CD8-positive, alpha-beta memory T cell (primary cell): ENCODE measurements at places on chromosomes 11 and 22.

DNA sequence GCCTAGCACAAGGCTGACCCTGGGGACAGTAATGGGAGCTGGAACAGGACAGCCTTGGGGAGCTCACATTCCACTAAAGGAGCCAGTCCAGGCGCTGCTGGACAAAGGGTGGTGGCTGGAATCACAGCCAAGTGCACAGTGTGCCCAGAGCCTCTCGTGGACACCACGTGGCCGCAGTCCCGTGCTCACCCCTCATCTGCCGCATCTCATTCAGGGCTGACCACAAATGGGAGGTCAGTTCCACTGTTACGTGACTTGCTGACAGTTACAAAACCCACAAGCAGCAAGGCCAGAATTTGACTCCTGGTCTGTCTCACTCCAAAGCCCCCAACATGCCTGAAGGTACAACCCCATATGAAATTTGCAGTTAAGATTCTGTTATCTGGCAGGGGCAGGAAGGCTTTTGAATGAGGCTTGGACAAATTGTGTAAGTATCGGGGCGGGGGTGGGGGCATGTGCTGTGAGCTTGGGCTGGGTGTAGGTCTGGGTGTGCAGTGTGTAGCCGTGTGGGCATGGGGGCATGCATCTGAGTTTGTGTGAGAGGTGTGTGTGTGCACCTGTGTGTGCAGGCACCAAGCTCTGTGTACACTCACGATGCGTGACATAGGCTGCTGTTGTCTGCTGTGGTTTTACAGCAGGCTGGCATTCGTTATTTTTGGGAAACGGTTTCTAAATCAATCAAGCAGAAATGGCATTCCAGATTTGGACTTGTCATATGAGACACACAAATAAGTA is 301.7 kb downstream of the BRD1 start:
- no peak for DNase-seq

GRCh38 chr11:27545946-27546345 is 39.4 kb upstream of the LIN7C start:
- DNase-seq = no peak

DNA sequence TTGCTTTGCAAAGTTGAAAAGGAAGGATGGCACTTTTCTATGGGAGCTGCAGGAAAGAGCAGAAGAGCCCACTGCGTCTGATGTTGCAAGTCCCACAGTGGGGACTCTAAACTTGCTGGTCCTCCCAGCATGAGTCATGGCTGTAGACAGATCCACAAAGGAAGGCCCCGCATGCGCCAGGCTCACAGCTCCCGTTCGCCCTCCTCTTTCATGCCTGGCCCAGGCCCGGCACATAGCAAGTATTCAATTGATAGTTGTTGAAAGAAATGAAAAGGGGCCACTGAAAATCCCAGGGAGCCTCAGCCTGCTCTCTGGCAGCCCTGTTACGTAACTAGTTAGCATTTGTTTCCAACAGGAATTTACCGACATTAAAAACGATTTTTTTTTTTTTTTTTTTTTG is 18.9 kb downstream of the AP1B1 start:
- no peak for DNase-seq

DNA sequence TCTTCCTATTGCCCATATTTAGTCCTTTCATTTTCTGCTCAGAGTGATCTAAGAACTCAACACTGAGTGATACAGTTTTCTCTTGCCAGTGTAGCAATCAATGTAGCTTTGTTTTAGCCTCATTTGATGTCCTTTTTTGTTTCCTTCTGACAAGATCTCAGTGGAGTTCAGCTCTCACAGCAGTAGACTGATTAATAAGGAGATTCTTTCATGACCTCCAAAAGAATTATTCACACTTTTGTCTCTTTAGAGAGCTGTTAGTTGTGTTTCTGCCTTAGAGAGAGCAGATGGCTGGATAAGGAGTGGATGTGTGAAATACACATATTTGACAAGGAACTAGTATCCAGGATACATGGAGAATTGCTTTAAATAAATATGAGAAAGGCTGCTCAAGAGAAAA is 6.6 kb upstream of the TMEM225 start:
- no peak for DNase-seq

DNA sequence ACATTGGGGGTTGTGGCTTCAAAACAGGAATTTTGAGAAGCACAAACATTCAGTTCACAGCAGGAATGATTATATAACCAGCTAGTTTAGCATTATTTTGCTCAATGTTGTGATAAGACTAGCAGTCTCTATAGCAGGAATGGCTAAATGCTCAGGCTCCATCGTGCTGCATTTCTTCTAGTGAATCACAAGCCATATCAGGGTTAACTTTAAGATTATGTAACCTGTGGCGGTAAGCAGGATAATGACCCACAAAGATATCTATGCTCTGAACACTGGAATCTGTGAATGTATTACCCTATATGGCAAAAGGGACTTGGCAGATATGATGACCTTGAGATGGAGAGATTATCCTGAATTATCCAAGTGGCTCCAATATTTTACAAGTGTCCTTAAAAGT is 14.8 kb downstream of the FSHB start:
- no peak for DNase-seq

DNA sequence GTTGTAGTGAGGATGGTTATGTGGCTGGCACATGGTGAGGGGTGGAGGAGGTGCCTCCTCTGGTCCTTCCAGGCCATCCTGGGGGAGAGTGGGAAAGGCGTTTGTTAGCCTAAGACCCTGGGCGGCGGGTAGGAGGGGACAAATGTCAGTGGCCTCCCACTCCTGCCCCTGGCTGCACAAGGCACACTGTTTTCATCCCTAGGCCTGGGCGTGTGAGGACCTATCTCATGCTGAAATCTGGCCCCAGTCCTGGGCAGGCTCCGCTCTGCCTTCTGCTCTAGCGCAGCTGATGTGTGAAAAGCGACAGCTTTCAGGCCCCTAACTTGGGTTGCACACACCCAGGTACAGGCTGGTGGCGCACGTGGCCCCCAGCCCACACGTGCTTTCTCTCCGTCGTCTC is 32.1 kb downstream of the DAGLA start:
- no peak for DNase-seq

- DNase-seq = no peak
These were observed 64.5 kb upstream of the SCUBE2 start for GRCh38 chr11:9155930-9156329.

- no peak for DNase-seq
These were observed 73.0 kb upstream of the VPREB1 start for GRCh38 chr22:22171357-22172218.

GRCh38 chr11:44627911-44628729 is 62.7 kb downstream of the CD82 start:
- peak; percentile 31 for DNase-seq

- DNase-seq = peak; percentile 90
These were observed at the start of gene TRIM21 for GRCh38 chr11:4393209-4393857. TRIM21 (minus strand) TSS chr11:4393702; CDS start chr11:4390409, 3,293 bp downstream.

GRCh38 chr11:81301166-81301830 is 1432.4 kb downstream of the FAM181B start:
- DNase-seq = no peak

DNA sequence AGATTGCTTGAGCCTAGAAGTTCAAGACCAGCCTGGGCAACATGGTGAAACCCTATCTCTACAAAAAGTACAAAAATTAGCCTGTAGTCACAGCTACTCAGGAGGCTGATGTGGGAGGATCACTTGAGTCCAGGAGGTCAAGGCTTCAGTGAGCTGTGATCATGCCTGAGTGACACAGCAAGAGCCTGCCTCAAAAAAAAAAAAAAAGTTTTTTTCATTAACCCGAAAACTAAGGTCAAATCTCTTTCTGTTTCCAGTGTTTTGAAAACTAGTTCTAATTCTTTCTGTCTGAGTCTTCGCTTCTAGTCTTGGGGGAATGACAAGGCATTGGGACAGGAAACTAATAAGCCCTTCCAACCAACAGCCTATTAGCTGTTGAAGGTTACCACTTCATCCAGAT is 57.6 kb downstream of the LIF start:
- DNase-seq = no peak

GRCh38 chr11:95135155-95135554 is 45.5 kb downstream of the ENDOD1 start:
- no peak for DNase-seq

GRCh38 chr22:36144886-36145541 is 15.5 kb downstream of the APOL3 start:
- peak; percentile 26 for DNase-seq

DNA sequence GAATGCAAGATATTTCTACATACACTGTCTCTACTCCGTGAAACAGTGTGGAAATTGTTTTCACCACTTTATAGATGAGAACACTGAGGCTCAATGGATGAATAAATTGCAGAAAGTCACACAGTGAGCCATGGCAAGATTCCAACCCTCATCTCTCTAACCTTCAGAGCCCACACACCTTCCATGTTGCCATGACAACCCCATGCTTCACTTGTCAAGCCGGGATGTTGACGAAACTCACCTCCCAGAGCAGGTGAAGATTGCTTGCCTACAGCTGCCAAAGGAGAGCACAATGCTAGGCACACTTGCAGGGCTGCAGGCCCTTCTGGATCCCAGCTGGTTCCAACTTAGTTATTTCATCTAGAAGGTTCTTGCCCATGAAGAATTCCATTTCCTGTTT is 71.4 kb upstream of the SEZ6L start:
- no peak for DNase-seq

DNA sequence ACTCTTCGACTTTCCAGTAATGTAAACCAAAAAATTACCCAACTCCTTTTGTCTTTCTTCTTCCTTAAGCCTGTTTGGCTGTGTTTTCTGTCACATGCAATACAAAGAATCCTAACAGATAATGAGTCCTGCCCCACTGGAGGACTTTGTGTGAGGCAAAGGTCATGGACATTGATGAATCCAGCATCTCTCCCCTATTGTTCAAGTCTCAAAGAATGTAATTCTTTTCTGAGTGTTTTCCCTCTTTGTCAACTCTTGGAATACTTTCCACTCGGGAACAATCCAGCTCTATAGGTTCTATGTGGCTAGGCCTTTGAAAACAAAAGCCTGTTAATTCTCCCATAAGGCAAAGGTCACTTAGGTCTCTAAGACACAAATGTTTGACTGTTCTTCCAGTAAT is 100.7 kb downstream of the FAR1 start:
- no peak for DNase-seq

DNA sequence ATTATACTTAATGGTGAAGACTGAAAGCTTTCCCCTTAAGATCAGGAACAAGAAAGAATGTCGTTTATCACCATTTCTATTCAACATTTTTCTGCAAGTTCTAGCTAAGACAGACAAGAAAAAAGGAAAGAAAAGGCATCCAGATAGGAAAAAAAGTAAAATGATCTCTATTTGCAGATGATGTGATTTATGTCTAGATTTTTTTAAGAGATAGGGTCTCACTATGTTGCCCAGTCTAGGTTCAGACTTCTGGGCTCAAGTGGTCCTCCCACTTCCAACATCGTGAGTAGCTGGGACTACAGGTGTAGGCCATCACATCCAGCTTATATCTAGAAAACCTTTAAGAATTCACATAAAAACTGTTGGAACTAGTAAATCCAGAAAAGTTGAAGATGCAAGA is 51.4 kb upstream of the ADORA2A start:
- DNase-seq = no peak

DNA sequence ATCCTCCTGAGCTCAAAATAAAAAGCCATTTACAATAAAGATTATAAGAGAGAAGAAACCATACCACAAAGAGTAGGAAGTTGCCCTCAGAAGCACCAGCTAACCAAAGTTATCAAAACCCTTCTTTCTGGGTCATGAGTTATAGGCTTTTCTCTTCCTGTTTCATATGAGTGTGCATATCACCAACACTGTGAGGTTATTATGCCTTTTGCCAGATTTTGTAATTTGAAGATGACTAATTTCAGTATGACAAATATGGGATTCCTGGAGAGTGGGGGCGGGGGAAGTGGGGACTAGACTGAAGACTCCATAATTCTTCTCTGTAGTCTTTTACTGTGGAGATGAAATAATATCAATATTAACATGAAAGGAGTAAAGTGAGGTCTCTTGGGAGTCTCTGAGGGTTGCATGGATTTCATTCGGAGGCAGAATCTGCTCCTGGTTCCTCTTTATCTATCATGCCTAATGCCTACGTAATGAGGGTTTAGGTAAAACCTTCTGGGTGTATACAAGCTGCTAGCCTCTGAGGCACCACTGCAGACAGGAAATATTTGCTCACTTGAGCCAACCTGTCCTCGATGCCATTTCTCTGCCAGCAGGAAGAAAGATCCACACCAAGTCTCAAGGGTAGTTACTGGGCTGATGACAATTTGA is 2.1 kb downstream of the LPXN start:
- peak; percentile 41 for DNase-seq

GRCh38 chr11:132058211-132058772 is 687.9 kb downstream of the NTM start:
- no peak for DNase-seq

DNA sequence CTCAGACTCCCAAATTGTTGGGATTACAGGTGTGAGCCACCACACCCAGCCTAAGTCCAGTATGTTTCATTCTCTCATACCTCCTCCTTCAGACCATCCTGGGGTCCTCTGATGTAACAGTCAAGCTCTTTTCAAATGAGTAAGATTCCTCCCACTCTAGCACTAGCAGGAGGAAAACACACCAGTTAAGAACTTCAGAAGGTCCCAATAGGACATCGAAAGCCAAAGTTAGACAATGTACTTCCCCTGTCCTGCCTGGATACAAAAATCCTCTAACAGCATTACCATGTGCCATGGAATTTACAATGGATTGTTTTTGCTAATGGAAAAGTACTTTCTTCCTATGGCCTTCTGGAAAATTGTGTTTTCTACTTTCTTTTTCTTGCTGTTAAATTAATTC is 67.1 kb downstream of the CCDC34 start:
- no peak for DNase-seq

GRCh38 chr22:48258064-48258701 is 1495.7 kb downstream of the TBC1D22A start:
- DNase-seq = no peak

GRCh38 chr11:118084247-118084646 is 2.5 kb downstream of the SMIM35 start:
- no peak for DNase-seq

DNA sequence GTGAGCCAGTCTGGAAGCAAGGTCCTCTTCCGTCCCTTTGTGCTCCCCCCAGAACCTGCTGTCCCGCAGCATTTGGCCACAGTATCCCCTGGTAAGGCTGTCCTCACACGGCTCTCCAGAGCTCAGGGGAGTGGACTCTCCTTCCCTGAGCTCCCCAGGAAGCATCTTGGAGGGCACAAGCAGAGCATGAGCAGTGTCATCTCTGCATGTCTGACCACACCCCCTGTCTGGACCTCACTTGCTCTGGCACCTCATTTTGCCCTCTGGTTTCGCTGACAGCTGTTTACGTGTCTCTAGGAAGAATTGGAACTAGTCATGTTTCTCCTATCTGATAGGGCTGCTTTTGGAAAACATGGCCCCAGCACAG is 15.5 kb downstream of the DCPS start:
- DNase-seq = no peak

GRCh38 chr11:73680687-73681086 is 34.3 kb downstream of the PLEKHB1 start:
- DNase-seq = no peak

DNA sequence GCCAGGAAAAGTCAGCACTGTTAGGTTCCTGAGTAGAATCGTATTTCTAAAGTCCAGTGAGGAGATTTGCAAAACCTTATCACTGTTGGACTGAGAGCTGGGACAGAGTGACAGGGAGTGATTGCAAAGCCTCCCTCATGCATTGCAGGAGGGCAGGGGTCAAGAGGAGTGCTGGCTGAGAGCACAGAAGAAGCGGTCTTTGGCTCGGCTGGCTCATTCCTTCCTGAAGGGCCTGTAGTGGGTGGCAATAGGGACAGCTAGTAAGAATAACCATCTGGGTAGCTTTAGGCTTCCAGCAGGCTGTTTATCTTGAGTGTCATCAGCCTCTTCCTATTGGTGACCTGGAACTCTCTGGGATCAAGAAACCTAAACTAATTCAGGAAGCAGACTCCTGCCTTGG is 53.4 kb downstream of the CD44 start:
- DNase-seq = no peak

- DNase-seq = no peak
These were observed 23.6 kb downstream of the RPS6KA4 start for GRCh38 chr11:64382586-64382985.
